Muscle of arm (tissue), 14 donors: ENCODE measurements at places on chromosomes 12 and 14.

DNA sequence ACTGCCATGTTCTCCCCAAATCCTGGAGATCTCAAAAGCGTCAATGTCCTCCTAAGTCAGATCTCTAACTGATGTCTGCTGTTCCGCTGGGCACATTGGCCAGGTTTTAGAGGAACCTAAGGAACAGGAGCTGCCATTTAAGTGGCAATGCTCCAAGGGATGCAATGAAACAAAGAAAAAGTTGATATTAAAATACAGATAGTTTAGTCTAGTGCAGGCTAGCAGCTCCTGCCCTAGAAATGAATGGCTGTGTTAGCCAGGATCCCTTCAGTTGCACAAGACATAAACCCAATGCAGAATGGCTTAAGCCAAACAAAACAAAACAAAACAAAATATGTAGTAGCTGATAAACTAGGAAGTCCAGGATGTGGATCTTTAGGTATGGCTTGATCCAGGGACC lies 144.1 kb downstream of the HMGA2 start:
- no peak for DNase-seq

DNA sequence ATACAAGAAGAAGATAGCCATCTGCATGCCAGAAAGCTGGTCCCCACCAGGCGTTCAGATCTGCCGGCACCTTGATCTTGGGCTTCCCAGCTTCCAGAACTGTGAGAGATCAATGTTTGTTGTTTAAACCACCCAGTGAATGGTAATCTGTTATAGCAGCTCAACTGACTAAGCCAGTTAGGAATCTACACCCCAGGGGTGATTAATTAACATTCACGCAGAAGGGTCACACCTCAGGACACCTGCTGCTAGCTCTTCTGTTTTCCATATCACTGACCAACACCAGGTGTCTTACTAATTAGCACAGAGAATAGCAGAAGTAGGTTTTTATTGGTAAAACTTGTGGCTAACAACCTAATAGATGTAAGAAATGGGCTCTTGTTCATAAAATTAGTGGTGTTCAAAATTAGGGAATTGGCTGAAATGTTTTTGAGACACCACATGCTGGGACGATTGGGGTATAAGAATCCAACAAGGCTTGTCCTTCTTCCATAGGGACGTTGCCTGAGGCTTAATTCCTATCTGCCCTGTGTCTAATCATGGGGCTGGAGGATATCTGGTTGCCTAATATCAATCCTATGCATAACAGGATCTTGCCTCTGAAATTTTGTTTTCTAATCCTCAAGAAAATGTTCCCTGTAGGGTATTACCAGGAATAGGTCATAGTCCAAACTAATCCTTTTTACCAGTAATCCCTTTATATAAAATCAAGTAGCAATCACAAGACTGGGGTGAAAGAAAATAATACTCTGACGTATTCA lies 42.0 kb upstream of the CHST11 start:
- no peak for DNase-seq

DNA sequence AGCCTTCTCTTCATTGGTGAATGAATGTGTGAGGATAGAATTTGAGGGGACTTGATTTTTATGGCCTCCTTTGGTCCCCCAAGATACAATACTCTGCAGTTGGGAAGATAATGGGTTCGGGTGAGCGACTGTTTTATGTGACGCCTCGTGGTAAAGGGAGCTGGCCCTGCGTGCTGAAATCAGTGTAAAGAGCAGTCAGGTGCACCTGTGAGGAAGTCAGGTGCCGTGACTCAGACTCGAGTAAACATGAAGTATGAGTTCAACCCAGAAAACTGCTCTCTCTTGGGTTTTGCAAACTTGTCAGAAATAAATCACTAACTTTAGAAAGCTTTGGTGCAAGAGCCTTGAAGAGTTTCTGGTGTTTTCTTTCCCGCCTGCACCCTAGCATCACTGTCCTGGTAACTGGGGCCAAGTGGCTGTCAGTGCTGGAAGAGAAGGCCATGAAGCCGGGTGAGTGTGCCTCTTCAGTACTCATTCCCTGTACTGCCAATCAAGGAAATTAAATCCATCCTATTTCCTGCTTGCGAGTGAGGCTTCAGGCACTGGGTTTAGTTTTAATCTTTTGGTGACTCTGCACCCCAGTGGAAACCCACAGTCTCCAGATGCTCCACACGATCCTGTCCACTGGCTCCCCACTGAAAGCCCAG lies 59.2 kb downstream of the AACS start:
- no peak for DNase-seq

GRCh38 chr12:70190262-70191010 lies 52.8 kb upstream of the CNOT2 start:
- DNase-seq: no peak

DNA sequence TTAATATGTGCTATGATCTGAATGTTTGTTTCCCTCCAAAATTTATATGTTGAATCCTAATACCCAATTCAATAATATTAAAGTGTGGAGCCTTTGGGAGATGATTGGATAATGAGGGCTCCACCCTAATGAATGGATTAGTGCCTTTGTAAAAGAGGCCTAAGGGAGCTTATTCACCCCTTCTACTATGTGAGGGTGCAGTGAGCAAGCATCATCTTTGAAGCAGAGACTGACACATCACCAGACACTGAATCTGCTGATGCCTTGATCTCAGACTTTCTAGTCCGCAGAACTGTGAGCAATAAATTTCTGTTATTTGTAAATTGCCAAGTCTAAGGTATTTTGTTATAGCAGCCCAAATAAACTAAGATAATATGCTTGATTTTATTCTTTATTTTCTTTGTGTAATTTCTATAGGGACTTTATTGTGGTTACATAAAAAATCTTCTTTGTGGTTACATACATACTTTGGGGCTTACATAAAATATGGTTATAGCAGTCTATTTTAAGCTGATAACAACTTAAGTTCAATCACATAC lies 131.1 kb upstream of the SLC38A2 start:
- DNase-seq: no peak

GRCh38 chr12:126742241-126742641 lies 1524.7 kb upstream of the TMEM132C start:
- peak; percentile 68 for DNase-seq

DNA sequence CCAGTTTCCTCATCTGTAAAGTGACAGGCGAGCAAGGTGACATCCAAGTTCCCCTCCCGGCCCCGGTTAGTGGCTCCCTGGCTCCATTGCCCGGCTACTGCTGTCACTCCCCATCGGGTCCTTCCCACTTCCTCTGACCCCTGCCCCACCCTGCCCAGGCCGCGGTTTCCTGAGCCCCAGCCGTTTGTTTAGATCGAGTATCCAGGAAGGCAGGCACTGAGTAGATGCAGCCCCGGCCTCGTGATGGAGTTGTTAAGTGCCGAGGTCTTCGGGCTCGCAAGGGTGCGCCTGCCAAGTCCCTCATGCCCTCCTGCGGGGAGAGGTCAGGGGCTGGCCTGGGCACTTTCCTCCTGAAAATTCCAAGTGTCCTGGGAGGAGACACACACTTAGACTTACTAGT lies 55.4 kb downstream of the TEAD4 start:
- no peak for DNase-seq

GRCh38 chr12:23888396-23889068 lies 60.9 kb downstream of the SOX5 start:
- DNase-seq: no peak

DNA sequence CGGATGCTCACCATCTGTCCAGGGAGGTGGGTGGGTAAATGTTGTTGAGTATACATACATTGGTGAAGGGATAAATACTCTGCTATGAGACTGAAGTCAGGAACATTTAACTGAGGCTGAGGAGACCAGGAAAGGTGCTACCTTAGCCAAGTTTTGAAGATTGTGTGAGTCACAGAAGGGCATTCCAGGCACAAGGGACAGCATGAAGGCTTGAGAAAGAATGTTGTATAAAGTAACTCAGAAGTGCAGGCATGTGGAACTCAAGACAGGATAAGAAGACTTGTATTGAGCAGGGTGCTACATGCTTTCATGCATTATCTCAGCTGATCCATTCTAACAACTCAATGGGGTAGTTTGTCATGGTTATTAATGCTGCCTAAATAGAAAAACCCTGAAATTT lies 112.7 kb downstream of the IPO8 start:
- no peak for DNase-seq

DNA sequence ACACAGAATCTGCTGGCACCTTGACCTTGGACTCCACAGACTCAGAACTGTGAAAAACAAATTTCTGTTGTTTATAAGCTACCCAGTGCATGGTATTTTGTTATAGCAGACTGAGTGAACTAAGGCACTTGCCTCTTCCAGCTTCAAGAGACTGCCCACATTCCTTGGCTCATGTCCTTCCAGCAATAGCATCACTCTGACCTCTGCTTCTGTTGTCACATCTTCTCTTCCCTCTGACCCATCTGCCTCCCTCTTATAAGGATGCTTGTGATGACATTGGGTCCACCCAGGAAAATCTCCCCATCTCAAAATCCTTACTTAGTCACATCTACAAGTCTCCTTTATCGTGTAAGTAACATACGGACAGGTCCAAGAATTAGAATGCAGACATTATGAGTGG lies 200.4 kb downstream of the PIK3C2G start:
- peak; percentile 15 for DNase-seq

- no peak for DNase-seq
Observed at GRCh38 chr14:100684154-100684553, 42.5 kb upstream of the DLK1 start.

- DNase-seq: no peak
Observed at GRCh38 chr12:6574576-6575295, 6.6 kb upstream of the NOP2 start.
